ENCODE measurements at places on chromosomes 12 and 14.

DNA sequence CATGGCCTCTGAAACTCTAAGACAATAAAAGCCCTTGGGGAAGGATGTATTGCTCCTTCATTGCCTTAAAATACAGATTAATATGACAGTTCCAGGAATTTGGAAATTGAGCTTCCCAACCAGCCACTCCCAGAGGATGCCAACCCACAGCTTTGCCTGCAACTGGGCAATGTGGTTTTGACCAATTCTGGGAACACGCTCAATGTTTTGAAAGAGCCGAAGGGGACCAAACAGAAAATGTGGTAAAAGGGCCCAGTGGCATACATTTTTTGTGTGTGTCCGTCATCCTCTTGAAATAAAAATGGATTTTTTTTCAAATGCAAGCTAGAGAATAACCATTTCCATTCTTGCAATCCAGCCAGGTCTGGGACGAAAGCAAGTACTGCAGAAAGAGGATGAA, 88.3 kb upstream of the PLEKHG7 start:
- DNase-seq: peak; percentile 79

DNA sequence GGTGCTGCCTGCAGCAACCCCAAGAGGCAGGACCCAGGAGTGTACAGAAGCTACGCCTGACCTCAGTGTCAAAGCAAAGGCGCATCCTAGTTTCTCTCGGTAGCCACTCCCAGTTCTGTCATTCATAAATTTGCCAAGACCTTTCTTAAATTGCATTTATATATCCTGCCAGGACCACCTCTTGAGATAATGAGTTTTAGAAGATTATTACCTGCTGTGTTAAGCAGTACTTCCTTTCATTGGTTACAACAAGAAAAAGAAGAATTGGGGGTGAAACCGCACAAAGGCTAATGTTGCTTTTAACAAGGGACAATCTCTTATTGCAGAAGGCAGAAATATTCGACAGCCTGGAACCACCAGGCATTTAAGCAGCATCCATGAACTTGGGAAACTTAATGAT, 57.8 kb downstream of the CIT start:
- no peak for DNase-seq

- DNase-seq: no peak
Measured at GRCh38 chr14:64815257-64815656, 64.5 kb downstream of the SPTB start.

DNA sequence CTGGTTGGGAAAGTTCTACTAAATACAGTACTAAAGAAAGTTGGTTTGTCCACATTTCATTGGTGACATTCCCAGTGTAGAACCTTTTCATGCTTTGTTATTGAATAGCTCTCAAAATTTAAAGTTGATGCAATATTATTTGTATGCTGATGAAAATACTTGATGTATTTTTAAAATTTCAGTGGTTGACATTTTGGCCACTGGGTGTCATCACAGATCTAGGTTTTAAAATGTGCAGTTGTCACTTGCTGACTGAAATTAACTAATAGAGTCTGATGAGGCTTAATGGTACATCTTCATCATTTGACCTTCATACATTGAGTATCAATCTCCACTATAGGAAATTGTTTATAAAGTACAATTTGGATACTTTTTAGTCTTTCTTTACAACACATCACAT, 37.1 kb downstream of the CMAS start:
- DNase-seq: peak; percentile 20

DNA sequence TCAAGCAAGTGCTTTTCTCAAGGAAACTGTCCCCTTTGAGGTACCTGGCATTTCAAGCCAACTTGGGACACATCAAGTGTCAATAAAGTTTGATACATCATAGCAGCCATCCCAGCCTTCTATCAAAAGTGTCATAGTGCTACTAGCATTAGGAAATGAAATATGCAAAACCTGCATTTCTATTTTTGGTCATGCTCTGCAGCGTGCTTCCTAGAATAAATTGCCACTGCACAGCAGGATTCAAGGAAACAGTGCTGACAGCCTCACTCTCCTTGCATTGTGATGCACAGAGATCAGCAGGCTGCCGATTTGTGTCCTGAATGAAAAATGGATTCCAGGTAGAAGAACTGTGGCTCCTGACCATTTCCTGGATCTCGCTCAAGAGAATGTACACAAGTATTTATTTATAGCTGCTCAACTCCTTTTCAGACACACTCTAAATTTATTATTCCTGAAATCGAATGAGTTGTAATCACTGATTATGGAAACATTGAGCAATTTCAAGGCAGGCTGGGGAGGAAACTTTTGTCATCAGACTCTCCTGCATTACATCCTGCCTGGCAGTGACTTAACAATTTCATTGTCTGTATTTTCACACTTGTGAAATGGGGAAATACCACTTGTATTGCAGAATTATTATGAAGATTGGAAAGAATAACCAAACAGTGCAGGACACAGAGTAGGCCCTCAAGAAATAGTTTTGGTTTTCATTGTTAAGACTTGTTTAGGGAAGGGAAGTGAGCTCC, 120.9 kb downstream of the SLC38A6 start:
- DNase-seq: no peak

DNA sequence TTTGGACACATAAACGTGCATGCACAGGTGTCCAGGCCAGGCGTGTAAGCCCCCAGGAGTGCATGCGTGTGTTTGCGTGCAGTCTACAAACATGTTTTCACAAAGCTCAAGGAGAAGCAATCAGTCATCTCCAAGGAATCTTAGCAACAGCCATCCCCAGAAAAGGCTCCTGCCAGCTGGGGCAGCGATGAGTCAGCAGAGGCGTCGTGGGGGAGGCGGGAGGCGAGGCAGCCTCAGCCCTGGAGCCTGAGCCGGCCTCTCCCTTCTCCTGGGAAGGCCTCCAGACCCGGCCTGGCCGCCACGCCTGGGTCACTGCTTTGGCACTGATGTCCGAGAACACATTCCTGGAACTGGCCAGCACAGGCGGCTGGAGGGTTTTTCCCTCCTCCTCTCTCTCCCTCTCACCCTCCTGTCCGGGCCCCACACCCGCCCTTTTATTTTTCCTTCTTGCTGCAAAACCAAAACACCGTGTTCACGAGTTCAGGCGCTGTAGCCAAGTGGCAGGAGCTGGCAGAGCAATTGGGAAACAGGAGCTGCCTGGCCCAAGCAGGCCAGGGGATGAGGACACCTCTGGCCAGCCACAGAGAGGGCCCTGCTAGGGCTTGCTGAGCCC, 92.7 kb downstream of the LRRC74A start:
- peak; percentile 99 for DNase-seq

DNA sequence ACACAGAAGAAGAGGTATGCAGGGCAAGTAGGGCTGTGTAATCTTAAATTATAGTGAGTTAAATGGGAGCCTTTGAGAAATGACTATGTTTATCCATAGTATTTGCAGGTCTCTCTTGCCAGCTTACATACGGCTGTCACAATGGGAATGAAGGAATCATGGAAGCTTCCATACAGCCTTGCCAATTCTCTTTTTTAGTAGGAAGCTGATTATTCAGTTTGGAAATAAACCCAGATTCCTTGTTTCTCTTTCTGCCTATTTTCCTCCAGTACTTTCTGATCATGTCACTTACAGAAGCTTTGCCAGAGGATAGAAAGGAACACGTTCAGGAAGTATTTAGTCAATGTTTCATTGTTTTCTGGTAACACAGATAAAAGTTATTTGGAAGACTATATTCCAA, 217.4 kb upstream of the DIO2 start:
- no peak for DNase-seq

- DNase-seq: no peak
Measured at GRCh38 chr14:58629281-58629680, 8.5 kb upstream of the DACT1 start.

GRCh38 chr12:47717443-47718193, 7.7 kb downstream of the ENDOU start:
- peak; percentile 71 for DNase-seq

DNA sequence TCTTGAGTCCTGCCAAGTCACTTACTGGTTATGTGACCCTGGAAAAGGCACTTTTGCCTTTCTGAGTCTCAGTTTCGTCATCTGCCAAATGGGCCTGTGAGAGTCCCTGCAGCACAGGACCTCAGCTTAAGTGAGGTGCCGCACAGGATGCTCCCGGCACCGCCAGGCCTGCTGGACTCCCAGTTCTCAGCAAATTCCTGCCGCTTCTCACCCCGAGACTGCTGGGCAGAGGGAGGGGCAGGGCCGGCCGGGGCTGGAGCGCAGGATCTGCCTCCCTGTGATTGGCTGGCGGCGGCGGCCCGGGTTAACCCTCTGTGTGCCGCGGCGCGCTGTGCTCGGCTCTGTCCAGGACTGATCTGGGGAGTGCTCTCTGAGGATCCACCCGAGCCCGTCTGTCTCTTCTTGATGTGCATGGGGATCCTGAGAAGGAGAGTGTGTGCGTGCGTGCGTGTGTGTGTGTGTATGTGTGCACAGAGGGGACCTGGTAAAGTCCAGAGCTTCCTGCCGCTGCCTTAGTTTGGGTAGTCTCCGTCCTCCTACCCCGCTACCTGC, 8.6 kb downstream of the SETD1B start:
- DNase-seq: peak; percentile 33

DNA sequence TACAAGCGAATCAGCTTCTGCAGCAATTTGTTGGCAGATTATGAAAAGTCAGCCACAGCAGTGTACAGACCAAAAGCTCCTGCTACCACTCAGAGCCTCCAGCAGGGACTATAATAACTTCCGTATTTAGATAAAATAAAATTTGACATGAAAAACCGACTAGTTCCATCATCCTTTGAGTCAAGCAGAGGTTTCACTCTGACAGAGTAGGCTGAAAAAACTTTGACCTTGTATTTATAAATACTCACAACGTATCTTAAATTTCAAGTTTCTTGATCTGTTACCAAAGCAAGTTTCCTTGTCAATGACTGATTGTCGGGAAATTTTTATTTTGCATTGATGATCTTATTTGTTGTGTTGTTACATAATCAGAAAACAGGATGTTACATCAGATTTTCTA, 283.4 kb downstream of the DAD1 start:
- no peak for DNase-seq

DNA sequence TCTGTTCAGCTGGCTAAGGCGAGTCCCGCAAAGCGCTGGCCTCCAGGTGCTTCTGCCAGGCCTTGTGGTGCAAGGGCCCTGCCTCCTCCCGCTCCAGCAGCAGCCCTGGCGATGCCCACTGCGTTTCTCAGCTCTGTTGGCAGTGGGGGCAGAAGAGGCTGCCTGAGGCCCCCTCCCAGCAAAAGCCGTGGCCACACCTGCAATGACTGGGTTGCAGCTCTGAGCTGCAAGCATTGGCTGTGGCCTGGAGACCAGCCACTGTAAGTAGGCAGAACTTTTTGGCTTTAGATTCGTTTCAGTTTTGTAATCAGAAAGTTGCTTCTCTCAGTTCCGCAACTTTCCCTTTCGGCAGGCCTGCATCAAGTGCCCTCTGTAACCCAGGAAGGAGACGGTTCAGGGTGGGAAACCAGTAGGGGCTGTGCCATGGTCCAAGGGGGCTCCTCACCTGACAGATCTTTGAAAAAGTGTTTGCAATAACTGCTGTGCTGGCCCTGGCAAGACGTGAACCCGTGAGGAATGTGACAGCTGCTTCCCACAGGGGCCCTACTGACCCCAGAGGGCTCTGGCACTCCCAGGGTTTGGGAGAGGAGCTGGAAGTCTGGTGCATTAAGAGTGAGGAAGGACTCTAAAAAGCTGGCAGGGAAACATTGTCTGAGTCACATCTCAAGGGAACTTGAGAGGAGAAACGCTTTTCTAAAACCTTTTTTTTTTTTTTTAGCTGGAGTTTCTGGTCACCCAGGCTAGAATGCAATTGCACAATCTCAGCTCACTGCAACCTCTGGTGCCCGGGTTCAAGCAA, 54.5 kb upstream of the MAX start:
- peak; percentile 66 for DNase-seq

- DNase-seq: peak; percentile 99
Measured at GRCh38 chr12:105933671-105934665, 204.8 kb downstream of the NUAK1 start.

GRCh38 chr14:62655166-62655565, 390.1 kb downstream of the KCNH5 start:
- no peak for DNase-seq

DNA sequence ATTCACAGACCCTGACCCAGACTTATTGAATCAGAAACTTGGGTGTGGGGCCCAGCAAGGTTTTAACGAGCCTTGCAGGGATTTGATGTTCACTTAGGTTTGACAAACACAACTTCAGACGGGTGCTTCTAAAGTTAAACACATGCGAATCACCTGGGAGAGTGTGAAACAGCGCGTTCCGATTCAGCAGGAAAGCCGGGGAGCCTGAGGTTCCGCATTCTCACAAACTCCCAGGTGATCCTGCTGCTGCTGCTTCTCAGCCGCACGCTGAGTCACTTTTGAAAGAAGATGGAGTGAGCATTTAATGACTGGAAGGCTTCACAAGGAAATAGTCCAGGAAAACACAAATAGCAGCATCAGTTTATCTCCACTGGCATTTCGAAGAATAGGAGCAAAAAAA, 44.2 kb upstream of the DDX11 start:
- no peak for DNase-seq

DNA sequence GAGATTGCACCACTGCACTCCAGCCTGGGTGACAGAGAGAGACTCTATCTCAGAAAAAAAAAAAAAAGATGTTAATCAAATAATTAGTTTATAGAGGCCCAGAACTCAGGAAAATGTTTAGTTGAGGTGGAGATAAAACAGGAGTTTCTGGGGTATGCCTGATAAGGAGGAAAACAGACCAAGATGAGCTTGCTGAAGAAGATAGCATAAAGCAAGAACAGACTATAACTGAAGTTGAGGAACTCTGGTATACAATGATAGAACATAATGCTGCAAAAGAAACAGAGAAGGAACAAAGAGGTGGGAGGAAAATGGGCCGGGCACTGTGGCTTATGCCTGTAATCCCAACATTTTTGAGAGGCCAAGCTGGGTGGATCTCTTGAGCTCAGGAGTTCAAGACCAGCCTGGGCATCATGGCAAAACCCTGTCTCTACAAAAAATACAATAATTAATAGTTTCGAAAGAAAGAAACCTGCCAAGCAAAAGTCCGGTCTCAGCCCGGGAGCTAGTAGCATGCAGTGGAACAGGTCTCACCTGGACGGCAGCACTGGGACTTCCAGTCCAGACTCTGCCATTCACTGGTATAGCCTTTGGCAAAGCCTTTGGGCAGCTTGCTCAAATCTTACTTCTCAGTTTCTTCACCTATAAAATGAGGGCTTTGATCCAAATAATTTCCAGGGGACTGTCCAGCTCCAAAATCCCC, 25.4 kb downstream of the SLC35E3 start:
- DNase-seq: no peak

DNA sequence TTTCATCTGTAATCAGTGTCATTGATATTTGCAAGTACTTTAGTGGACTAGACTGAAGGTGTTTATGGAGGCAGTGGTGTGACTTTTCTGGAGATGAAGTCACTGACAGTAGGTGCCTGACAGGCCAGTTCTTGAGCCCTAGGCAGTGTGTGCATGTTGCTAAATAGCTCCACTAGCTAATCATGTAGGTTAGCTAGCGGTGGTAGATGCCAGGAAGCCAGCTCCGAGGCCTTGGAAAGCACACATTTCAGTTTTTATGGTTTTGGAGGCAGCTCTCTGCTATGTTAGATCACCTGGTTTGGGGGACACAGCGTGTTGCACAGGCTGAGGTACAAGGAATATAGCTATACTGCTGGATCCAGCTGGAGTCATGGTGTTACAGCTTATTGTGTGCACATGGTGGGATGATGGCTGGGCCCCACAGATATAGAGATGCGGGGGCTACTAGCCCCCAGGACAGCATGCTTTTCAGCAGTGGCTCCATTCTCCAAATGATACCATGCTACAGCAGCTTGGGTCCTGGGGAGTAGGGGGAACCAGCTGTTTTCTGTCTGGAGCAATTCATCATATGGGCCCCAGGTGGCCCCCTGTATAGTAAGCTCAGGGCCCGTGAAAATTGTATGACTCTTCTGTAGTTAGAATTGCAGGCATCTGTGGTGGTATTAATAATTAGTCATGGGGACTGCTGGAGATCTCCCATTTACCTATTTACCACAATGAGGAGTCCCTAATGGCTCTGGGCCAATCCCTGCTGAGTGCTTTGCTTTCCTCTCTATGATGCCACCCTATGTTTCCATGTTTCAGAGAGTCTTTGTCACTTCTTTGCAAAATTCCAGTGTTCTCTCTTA, 367.2 kb upstream of the LMO3 start:
- no peak for DNase-seq
